ENCODE measurements at places on chromosomes 11 and 22.

GRCh38 chr11:133064152-133064877 is 468.0 kb downstream of the OPCML start:
- DNase-seq, result peak; percentile 85

GRCh38 chr11:17014833-17015626 is 816 bp upstream of the PLEKHA7 start:
- no peak for DNase-seq

DNA sequence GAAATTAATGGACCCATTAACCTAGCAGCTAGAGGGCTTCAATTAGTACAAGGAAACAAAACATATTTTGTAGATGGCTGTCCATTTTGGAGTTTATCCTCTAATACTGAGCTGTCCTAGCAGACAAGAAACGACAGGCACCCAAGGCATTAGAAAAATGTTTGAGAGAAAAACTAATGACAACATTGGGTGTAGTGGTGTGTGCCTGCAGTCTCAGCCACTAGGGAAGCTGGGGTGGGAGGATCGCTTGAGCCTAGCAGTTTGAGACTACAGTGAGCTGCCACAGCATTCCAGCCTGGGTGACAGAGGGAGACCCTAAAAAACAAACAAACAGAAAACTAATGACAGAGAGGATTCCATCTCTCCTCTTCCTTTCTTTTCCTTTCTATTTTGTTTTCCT is 1.5 kb downstream of the A4GALT start:
- no peak for DNase-seq

DNA sequence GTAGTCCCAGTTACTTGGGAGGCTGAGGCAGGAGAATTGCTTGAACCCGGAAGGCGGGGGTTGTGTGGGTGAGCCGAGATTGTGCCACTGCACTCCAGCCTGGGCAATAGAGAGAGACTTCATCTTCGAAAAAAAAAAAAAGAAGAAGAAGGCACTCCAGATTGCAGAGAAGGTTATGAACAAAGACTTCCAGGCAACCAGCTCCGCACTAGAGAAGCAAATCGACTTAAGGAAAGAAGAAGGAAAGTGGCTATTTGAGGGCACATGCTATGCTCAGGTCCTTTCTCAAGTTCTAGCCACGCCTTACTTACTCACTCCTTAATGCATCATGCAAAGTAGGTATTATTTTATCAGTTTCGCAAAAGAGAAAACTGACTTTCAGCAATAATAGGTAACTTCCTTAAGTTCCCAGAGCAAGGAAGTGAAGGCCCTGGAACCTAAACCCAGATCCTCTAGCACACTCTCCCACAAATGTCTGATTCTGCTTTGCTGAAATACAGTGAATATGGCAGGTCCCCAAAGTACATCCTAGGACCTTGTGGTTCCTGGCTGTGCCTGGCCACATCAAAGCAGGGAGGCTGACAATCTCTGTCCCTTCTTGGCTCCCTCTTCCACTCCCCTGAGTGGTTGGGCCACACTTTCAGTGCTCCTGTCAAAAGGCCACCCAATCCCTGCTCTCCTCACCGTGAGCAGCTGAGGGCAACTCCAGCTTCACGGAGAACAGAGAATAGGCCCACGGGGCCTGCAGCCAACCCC is 14.2 kb downstream of the CD3E start:
- no peak for DNase-seq

DNA sequence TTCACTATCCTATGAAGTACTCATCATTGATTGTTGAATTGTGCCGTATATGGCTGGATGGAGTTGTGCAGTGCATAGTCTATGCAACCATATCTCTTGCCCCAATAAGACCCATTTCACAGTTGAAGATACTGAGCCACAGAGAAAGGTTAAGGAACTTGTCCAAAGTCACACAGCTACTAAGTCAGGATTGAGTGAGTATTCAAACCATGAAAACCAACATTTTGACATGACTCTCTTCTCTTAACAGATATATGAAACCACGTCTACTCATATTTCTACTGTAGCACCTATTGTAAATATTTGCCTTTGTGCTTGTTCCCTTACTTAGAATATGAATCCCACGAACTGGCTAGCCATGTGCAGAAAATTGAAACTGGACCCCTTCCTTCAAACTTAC is 58.1 kb downstream of the MAML2 start:
- DNase-seq, result no peak

DNA sequence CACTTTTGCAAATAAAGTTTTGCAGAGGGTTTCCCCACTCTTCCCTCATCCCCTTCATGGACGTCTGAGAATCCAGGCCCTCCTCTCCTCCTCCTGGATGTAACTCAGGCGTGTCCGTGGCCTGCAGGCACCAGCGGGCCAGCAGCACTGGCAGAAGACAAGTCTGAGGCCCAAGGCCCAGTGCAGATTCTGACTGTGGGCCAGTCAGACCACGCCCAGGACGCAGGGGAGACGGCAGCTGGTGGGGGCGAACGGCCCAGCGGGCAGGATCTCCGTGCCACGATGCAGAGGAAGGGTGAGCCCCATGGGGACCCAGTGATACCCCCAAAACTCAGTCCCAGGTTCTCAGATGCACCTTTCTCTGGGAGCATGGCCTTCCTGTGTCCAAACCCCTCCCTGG is 14.4 kb downstream of the TUB start:
- no peak for DNase-seq

DNA sequence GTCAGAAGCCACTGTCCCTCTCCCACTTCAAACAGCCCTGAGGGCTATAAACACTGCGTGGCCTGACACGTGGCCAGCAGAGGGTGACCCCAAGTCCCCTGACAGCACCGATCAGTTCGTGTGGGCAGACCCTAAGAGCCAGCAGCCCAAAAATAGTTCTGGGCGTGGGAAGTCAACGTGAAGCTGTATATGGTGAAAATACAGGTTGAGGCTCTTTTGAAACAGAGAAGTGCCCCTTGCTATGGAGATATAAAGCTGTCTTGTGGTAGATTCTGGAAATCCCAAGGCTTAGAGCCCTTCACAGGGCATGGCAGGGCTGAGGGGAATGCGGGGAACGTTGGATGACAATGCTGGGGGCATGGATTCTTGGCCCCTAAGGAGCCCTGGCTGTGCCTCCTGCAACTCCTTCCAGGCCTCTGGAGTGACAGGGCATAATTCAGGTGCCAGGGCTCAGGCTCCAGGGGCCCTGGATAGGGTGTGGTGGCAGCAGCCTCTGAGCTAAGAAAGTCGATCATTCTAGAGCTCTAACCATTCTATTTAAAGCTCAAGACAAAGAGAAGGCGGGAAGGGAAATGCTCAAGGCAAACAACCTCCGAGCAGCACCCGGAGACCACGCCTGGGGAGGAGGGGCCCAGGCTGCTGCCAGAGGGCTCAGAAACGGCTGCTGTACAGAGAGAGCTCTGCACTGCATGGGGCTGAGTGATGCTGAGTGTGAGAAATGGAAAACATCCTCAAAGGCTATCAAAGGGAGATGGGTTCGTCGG is 60.4 kb upstream of the CD5 start:
- peak; percentile 82 for DNase-seq

- DNase-seq, result peak; percentile 69
These were observed 33.8 kb upstream of the SLC35C1 start for GRCh38 chr11:45771193-45771565.

DNA sequence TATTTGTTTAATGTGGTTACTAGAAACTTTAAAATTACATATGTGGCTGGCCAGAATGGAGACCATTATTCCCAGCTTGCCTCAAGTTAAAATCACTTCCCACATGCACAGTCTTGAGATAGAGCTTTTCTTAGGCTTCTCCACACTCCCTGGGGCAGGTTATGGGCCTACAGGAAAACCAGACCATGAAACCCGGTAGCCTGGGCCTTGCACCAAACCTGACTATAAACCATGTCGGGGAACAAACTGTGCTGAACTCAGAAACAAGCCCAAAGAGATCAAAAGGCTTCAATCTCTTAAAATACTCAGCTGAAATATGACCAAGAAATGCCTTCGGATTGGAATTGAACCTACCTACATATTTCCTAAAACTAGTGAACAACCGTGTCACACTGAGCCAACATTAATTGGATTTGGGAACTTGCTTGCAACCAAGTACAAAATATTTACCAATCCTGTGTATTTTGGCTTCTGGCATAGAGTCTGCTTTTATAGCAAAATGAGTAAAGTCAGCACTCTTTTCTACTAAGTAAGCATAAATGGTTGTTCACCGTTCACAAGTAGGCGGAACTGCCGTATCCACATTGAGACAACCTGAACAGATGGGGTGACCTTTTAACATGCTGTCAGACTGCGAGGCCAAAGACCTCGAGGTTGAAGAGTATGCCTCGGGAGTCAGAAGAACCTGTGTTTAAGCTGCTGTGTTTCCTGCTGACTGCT is 199.5 kb downstream of the FAM76B start:
- DNase-seq, result no peak

DNA sequence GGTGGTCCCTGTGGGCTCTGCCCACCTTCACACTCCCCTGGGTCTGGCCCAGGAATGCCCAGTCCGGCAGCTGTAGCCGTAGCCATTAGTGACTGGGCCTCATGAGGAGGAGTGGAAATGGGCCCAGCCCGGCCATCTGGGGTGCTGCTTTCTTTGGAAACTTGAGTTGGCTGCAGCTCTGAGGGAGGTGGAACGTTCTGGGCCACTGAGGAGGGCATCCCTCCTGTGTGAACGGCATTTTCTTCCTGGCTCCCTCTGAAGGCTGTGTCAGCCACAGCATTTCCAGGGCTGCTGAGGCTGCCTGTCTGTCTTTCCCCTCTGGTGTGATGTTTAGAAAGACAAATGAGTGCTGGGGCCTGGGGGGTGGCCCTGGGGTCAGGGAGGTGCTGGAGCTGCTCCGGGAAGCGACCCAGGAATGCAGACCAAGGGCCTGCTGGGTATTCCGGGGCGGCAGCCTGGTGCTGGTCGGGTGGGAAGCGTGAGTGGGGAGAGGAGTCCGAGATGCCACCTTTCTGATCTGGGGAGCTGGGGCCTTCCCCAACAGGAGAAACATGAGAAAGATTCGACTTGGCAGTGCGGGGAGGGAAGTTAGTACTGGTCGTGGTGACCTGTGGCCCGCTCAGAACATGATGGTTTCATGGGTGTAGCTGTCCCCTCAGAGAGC is 27.1 kb downstream of the PTDSS2 start:
- DNase-seq, result peak; percentile 19

DNA sequence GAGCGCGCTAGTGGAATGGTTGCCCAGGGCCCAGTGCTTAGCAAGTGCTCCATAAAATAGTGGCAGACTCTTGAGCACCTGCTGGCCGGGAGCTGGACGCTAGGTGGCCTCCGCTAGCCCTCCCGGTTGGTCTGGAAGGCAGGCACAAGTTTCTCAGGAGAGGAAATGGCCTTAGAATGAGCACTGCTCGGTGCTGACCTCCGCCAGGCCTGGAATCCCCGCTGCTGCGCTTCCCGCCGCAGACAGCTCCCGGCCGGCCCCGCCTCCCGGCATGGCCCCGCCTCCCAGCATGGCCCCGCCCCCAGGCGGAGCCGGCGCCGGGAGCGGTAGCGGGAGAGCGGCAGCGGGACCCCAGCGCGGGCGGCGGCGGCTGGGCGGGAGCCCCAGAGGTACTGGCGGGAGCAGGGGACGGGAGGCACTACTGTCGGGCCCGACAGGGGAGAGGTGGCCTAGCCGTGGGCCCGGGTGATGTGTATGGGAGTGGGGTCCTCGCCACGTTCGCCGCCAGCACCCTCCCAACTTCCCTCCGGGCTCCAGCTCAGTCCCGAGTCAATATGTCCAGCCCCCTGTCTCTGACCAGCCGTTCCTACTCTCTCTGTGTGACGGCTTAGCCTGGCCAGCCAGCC is at the start of gene SIPA1:
Gene SIPA1, plus strand, starts transcription at position 308 of the 626 bp plus-strand sequence. CDS start 2,821 bp downstream, outside the sequence.
- DNase-seq, result peak; percentile 87

All from femur (tissue), 1 donor.